ENCODE measurements at places on chromosomes 6 and 20.

DNA sequence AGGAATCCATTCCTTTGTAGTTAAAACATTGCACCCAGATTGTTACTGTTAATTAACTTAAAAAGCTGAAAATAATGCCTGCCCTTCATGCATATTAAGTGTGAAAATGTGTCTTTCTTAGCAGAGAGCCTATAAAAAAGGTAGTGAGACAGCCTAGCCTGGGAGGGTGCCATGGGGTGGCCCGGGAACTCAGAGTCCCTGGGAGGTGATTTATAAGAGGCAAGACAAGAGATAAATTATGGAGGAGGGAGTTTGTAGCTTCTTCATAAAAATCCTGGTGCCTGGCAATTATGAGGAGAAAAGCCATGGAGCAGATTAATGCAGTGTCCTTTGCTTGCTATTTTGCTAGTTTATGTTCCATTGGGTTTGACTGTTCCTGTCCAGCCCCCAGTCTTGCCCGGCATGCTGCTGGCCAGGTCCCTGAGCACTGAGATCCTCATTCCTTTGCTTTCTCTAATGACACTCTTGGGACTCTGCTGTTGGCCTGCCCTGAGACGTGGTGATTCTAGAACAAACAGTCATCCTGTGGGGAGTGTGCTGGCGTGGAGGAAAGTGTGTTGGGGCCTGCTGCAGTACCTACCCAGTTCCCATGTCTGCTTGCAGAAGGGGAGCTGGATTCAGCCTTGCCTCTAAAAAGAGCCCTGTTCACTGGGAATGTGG is 4.2 kb downstream of the MLN start:
- DNase-seq, result no peak

DNA sequence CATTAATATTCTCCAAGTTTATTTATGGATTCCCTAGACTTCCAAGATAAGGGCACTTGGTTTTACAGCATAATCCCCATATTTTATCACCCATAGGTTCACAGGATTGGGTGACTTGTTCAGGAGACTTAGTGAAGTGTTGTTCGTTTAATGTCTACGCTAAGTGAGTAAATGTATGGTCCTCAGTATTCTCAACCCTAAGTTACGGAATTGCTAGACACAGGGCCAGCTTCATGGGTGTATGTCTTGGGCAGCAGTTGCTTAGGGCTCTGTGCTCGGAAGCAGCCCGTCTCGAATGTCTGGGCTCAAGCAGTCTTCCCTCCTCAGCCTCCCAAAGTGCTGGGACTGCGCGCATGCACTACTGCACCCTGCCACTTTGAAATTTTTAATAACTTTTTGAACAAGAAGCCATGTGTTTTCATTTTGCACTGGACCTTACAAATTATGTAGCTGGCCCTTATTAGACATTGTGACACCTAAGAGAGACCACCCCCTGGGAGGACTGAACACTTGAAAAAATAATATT is 91.5 kb upstream of the ZNF217 start:
- DNase-seq, result no peak

- no peak for DNase-seq
Measured at GRCh38 chr6:36735110-36736071, 37.8 kb downstream of the RAB44 start.

- DNase-seq, result no peak
Measured at GRCh38 chr20:51500311-51500710, 42.2 kb downstream of the NFATC2 start.

GRCh38 chr6:3334555-3334954 is 75.8 kb downstream of the PSMG4 start:
- no peak for DNase-seq

DNA sequence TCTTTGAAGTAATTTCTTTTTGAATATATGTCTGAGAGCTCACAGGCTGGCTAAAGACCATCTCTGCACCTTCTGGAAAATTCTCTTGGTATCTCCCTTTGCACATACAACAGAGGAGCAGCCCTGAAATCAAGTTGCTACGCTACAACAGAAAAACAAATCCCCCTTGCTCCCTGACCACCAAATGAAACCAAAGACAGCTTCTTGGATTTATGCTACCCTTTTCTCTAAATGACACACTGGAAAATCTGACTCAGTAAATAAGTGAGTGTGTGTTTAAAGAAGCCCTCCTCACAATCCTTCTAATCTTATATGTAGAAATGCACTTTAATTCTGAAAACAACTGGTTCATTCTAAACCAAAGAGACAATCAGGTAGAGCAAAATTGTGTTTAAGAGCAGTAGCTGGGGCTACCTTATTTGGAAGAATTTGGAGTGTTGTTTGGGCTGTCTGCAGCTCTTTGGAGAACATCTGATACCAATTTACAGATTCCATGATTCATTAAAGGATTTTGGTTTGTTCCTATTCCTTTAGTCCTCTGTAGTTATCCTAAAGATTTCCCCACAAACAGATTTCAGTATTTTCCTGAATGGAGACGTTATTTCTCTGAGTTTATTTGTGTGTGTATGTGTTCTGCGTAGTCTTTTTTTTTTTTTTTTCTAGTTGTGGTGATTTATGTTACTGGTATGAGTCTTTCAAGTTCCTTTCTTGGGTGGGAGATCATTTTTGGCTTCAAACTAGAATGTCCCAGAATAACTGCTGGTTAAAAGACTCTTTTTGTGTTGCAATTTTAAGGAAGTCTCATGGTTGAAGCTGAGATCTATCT is 36.4 kb upstream of the UTRN start:
- no peak for DNase-seq

DNA sequence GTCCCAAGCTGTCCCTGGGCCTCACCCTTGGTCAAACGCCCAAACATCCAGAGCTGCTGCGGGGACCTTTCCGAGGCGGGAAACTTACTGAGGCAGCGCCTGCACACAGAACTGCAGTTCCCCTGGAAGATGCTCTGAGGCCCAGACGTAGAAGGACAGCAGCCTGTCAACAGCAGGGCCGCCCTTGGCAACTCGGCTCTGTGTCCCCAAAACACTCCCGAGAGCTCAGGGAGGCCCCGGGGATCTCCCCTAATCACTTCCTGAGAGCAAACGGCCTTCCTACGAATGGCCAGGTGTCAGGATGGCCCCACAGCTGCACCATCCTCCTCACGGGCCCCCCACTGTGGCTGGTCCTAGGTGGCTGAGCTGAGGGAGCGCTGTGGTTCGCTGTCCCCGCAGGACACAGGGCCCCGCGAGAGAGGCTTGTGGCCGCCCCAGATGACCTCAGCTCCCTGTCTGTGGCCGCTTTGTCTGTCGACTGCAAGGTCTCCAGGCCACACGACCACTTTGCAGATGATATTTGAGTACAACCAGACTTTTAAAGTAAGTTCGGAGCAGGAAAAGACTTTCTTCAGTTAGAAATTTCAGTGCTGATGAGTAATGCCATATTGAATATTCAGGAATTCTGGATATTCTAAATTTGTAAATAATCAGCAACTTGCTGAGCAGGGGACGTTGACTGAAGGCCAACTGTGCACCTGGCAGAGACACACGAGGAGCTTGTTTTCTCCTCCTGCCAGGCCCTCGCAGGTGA is 46.0 kb downstream of the DLL1 start:
- DNase-seq, result no peak

DNA sequence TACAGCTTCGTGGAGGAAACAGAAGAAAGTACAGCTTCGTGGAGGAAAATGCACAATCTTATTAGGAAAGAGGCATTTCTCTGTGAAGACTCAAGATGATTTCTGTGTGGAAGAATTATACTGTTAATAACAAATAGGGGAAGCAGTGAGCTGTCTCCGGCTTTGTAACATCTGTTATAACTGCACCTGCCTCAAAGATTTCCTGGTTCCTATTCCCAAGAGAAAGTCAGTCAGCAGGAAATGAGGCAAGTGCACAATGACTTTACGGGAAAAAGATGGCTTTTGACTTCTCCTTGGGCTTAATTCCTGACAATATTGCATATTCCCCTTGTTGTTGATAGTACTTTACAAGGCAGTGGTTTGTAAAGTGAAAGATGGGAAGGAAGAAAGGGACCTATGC is 538.5 kb downstream of the BMP2 start:
- DNase-seq, result no peak

DNA sequence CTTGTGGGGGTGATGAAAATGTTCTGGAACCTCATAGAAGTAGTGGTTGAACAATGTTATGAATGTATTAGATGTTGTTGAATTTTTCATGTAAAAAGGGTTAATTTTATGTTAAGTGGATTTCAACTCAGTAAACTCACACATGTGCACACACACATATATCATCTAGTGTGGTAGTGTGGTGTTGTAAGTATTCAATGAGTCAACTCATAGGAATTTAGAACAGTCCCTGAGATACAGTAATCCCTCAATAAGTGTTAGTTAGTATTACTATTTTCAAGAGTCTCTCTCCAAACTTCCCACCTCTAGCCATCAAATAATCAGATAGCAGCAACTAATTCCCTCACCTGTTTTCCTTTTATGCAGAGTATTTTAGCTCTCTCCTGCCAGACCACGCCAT is 563.1 kb upstream of the JARID2 start:
- DNase-seq, result no peak
